ENCODE measurements at places on chromosomes 4 and X.

- DNase-seq: no peak
These were observed 474.0 kb upstream of the NDST3 start for GRCh38 chr4:117560329-117560728.

DNA sequence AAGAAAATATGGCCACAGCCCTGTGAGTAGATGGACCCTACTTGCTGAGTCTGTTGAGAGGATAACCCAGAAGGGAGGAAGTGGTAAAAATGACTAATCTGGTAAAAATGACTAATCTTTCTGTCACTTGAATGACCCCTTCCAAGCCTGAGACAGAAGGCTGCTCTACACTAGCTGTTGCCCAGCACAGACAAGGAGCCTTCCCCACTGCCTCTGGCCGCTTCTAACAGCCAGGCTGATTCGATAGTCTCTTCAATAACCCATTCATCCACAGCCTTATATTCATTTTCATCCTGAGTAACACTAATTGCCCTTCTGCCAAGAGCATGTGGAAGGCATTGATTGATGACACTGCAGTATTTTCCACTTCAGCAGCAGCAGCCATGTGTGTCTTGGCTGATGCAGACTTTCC, 18.4 kb downstream of the MAGEB17 start:
- no peak for DNase-seq

GRCh38 chrX:27241981-27242380, 221.2 kb downstream of the PPP4R3C start:
- no peak for DNase-seq

DNA sequence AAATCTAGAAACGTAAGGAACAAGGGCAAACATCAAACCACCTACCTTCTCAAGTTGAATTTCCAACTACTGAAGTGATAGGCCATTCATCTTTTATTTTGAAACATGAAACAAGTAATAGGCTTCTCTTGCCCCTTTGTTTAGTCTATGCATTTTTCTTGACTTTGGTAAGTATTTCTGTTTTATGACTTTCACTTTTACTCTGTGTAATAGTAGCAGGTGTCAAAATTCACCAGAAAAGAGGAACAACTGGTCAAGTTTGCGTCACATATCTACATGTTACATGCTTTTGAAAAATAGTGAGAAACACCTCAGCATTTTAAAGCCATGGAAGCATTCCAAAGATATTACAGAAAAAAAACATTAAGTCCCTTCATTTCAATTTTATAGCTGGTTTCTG, 157.1 kb upstream of the FTHL17 start:
- DNase-seq: no peak

DNA sequence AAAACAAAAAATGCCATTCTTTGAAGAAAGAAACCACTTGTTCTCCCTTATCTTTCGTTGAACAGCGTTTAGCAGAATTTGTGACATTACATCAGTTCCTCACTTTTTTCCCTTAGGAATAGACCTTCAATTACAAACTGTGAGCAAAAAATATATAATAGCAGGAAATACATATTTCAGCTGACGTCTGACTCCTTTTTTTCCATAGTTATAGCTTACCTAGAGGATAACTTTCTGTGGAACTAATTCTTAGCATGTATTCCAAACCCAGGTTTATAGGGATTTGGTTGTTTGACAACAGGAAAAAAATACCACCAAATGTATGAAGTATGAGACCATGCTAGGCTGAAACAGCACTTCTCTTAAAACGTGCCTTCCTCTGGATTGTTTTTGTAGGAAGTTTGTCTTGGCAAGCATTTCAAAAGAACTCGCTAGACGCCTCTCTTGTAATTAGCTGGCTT, 2.0 kb upstream of the LIMCH1 start:
- no peak for DNase-seq

- DNase-seq: no peak
These were observed 41.8 kb upstream of the WWC2 start for GRCh38 chr4:183057255-183057654.

DNA sequence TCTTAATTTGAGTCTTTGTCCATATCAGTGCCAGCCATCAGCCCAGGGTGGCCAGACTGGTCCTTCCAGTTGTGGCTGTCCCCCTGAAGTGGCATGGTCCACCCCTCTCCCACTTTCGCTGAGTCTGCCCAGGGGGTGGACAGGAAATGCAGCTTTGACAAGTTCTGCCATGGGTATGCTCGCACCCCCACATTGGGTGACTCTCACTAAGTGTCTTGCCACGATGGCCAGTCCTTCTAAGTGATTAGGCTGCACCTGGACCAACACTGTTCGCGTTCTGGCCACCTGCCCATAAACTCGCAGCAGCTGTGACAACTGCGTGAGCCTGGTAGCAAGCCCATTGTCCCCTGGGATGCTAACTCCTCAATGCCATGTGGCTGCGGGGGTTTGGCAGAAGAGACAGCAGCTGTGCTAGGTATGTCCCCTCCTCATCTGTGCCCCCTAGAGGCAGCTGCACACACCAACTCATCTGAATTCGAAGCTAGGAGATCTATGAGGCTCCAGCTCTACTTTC, 10.0 kb upstream of the LNX1 start:
- no peak for DNase-seq

DNA sequence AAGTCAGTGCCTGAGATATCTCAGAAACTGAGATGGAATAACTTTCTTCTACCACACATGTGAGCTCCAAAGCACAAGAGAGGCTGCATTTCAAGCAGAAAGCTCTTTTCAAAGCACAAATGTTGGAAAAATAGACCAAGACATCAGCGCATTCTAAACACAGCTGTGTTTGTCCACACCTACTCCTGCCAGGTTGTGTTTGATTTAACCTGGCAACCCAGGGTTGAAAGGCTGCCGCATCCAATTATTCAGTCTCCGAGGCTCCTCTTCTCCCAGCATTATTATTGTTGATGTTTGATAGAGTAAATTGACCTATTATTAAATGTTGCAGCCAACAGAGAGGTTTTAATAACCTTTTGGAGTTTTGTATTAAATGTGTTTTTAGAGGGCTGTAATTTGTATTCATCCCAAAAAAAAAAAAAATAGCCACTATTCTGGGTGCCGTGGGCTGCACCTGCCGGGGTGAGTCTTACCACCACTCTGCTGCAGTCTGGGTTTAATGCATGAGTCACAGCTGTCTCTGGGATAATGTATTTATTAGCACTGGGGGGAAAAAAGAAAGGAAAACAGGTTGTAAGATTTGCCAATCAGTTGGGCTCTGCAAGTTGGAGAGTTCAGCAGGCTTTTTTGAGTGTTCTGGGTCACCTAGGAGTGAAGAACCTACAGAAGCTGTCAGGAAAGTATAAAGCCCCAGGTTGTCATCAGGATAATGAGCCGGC, 105.2 kb upstream of the NOCT start:
- DNase-seq: no peak

DNA sequence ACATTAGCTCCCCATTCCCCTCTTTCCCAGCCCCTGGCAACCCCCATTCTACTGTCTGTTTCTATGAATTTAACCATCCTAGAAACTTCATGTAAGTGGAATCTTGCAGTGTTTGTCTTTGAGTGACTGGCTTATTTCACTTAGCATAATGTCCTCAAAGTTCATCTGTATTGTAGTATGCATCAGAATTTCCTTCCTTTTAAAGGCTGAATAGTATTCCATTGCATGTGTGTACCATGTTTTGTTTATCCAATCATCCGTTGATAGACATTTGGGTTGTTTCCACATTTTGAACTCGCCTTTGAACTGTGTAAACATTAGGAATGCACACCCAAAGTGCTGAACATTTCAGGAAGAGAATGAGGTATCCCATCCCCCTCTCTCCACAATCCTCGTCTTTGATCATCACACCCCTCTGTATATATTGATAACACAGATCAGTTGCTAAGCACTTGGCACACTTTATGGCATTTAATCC, 56.4 kb upstream of the PLAC1 start:
- DNase-seq: no peak

DNA sequence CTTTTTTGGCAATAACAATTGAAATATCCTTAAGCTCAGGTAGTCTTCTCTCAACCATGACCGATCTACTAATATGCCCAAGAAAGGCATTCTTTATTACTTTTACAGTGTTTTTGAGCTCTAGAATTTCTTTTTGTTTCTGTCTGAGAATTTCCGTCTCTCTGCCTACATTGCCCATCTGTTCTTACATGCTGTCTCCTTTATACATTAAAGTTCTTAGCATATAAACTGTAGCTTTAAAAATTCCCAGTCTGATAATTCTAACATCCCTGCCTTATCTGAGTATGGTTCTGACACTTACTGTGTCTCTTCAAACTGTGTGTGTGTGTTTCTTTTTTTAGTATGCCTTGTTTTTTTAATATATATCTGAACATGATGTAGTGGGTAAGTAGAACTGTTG, 658.1 kb downstream of the GRID2 start:
- DNase-seq: no peak

DNA sequence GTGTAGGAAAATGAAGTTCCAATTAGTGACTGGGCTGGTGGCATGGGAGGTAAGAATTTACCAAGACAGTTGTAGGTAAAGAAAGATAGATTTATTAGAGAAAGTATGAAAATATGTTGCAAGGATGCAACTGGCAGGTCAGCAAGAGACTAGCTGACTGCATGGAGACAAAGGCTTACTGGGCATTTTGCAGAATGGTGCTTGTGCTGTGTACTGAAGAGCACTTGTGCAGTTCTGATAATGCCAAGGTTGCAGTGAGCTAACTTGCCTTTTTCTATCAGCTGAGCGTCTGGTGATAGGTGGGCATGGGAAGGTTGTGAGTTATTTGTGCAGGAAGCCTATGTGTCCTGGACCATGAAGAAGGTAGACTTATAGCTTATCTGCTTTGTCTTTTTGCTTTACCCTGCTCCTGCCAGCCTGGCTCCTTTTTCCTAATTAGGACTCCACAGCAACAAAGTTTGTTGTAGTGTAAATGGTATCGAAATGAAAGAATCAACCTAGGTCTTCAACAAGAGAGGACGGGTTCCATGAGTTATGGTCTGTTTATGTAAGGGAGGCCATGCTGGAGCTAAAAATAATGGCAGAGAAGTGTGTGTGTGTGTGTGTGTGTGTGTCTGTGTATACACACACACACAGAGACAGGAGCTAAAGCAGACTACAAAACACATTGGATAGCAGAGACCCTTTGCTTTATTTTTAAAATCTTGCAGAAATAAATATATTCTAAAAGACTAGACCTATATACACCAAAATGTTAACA, 15.0 kb downstream of the BST1 start:
- no peak for DNase-seq

DNA sequence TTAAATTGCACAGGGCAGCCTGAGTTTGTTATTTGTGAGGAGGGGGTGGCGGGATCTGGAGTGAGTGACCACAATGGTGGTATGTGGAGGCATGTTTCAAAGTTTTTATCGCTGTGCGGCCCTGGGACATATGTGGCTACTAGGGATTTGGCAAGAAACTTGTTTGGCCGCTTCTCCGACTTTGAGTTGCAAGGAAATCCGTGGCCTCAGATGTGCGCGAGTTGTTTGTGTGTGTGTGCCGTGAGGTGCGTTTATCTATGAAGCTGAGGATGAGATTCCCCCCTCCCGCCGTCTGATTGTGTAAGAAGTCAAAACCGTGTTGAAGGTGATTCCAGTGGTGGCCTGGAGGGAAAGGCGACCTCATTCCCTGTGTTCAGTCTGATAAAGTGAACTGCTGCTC, 1.4 kb downstream of the JADE3 start:
- no peak for DNase-seq

DNA sequence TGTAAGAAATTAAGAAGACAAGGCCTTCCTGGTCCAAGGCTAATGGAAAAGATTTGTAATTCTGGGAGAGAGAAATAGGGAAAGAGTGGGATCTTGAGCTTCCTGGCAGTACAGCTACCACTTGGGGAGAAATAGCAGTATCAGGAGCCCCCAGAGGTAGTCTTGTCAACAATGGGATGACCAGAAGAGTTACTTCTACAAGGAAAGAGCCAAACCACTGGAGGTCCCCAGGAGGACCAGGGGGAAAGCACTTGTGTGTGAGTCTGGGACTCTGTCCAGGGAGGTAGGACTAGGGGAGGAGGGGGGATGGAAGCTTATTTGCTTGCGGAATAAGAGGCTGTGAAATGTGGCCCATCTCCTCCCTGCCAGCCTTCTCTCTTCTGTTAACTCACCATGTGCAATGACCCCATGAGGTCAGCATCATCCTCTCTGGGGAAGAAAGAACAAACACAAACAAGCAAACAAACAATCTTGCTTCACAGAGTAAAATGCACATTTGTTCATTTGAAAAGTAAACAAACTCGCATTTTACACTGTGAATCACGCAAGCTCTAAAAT, 160.1 kb downstream of the STK32B start:
- DNase-seq: no peak

DNA sequence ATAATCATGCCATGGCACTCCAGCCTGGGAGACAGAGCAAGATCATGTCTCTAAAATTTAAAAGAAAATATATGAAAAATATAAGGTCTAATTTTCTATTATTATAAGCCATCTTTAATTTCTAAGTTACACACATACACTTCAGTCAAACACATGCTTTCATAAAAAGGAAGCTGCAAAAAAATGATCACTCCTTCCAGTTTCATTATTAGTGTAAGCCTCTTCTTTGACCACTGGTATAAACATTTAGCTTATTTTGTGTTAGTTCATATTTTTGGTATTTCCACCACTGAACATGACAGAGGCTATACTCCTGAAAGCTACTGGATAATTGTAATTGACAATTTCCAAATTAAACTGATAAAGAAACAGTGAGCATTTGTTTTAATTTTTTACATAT, 163.3 kb upstream of the USP38 start:
- no peak for DNase-seq

GRCh38 chrX:94914235-94914634, 1240.2 kb downstream of the FAM133A start:
- DNase-seq: no peak

DNA sequence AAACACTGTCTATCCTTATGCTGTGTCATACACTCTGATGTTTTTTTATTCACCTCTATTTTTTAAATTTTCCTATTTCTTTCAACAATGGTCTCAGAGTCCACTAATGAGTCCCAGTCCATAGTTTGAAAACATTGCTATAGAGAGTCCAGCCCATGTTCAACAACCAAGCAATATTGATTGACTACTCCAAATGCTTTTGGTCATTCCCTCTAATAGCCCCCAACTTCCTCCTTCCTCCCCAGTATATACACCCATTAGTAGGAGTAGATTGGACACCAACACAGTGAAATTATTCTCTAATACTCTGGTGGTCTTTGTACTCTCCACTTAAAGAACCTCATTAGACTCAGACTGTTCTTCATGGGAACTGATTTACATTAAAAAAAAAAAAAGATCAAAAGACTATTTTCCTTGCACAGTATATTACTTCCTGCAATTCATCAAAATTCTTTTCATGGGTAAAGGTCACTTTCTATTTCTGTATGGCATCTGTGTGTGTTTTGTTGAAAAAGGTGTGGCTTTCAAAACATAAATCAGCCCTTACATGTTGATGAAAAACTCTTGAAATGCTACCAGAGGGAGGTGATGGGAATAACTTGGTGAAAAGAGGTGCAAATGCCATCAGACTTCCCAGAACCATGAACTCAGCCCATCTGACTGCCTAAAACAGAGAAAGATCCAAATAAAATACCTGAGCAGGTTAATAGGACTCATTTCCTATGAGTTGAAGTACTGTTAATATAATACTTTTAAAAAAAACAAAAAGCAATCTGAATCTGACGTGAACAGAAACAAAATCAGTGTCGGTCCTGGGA, 250.3 kb upstream of the KLF3 start:
- no peak for DNase-seq

Data from stimulated activated CD8-positive, alpha-beta memory T cell treated with anti-CD3 and anti-CD28 coated beads, Interleukin-15, amount 100 ng/mL, for 4 hours (primary cell).